Stomach (tissue), 19 donors: ENCODE measurements at places on chromosomes 2 and 18. TPM values are rescaled to one million over a fixed set of nuclear protein-coding genes. Genes with fewer than 3 reads are reported as not detected.

The MYO7B gene
- 155 TPM for total RNA-seq

The KCTD1 gene
- 7.1 TPM for total RNA-seq

The ERBB4 gene
- 0.45 TPM for total RNA-seq

The SCN9A gene
- total RNA-seq, result 15.8 TPM

The CFAP65 gene
- not detected for total RNA-seq

The SLC20A1 gene
- total RNA-seq, result 17.5 TPM

The LYG2 gene
- total RNA-seq, result not detected

The MC2R gene
- not detected for total RNA-seq

The TCF23 gene
- not detected for total RNA-seq

The FANCL gene
- total RNA-seq, result 75.0 TPM

The TFCP2L1 gene
- 154 TPM for total RNA-seq

The CD8B gene
- 2.2 TPM for total RNA-seq

DNA sequence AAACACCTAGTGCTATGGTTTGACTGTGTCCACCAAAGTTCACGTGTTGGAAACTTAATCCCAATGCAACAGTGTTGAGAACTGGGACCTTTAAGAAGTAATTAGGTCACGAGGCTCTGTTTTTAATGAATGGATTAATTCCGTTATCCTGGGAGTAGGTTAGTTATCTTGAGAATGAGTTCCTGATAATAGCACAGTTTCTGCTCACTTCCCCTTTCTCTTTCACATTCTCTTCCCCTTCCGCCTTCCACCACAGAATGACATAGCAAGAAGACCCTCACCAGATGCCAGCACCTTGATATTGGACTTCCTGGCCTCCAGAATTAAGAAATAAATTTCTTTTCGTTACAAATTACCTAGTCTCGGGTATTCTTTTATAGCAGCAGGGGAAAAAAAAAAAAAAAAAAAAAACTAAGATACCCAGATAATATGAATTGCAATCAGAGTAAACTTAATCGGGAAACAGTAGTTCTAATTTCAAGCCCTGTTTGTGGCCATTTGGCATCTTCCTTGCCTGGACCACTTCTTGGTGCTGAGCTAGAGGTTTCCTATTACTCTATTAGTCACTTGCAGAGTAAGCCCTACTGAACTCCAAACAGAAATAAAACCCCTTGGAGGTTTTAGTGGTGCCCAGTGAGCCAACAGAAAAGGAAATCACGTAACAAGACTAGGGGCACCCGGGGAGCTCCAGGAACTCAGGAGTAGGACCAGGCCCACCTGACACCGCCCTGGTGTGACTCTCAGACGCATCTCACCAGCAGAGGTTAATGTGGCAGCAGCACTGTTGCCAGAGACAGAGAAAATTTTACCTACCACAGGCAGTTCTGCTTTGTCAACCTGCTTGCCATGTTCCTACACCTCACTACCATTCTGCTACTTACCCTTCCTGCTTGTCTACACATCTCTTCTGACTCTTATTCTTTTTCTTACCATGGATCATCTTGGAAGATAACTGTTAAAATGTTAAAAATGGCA is 147.6 kb upstream of the CAB39 start:
- DNase-seq, result peak; percentile 6

DNA sequence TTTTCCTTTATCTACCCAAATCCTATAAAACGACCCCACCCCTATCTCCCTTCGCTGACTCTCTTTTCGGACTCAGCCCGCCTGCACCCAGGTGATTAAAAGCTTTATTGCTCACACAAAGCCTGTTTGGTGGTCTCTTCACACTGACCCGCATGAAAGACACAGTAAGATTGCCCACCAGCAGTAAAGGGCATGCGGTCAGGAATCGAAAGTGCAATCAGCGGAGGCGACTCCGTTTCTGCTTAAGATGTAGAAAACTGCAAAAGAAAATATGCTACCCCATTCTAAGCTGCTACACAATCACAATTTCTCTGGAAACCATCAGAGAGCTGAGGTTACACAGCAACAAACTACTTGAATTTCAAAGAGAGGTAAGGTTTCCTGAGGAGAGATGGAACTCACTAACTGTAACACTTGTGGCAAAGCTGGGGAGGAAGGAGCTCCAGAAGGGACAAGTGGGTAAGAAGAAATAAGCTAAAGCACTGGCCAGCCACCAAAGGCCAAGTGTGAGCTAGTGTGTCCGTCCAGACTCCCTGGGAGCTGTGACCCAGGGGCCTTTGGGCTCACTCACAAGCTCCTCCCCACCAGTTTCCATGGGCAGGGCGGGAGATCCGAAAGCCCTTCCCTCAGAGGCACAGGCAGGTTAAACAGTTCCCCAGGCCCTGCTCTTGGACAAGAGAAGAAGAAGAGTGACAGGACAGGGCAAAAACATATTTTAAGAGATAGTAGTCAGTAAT is 72.8 kb upstream of the TGFA start:
- DNase-seq, result no peak

DNA sequence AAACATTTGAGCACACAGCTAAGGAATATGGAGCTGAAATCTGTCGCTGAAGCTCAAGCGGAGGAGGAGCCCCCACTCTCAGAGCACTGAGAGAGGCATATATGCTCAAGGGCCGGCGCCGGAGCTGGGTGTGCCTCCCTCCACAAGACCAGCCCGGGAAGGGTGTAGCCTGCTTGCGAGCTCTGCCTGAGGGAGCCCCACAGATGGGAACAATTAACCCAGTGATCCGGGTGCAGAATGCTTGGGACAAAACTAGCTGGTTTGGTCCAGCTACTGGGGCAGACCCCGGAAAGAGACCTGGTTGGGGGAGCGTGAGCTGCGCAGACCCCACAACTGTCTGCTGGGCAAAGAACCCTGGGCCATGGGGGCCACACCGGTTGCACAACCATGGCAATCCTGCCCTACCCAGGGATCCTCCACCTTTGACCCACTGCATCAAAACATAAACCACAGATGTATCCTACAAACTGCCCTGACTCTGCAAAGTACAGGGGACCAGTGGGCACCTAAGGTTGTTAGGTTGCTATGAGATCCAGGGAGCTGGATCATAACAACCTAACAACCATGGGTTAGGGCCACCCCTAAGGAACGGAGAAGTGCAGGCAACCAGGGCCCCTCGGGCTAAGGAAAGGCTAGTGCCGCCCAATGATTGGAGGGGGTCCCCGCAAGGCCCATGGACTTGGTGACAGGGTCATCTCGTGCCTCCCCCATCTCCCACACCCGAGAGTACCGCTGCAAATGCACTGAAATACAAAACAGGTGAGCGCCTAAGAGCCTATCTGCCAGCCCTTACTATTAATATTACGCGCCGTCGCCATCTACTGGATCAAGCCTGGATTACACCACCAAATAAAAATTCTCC is 53.4 kb upstream of the SCN1A start:
- DNase-seq, result peak; percentile 70

GRCh38 chr2:40148334-40148733 is 303.6 kb downstream of the SLC8A1 start:
- DNase-seq, result no peak

- DNase-seq, result no peak
These were observed 801.4 kb downstream of the BCL11A start for GRCh38 chr2:59752071-59752470.

GRCh38 chr2:98346311-98347236 is at the start of gene CNGA3:
Gene CNGA3 (plus strand): TSS chr2:98346456. CDS start chr2:98369976, 23,520 bp downstream.
- DNase-seq, result no peak

GRCh38 chr2:69715964-69716363 is 26.0 kb upstream of the ANXA4 start:
- no peak for DNase-seq

GRCh38 chr18:3753106-3753505 is 303.1 kb downstream of the TGIF1 start:
- DNase-seq, result no peak

DNA sequence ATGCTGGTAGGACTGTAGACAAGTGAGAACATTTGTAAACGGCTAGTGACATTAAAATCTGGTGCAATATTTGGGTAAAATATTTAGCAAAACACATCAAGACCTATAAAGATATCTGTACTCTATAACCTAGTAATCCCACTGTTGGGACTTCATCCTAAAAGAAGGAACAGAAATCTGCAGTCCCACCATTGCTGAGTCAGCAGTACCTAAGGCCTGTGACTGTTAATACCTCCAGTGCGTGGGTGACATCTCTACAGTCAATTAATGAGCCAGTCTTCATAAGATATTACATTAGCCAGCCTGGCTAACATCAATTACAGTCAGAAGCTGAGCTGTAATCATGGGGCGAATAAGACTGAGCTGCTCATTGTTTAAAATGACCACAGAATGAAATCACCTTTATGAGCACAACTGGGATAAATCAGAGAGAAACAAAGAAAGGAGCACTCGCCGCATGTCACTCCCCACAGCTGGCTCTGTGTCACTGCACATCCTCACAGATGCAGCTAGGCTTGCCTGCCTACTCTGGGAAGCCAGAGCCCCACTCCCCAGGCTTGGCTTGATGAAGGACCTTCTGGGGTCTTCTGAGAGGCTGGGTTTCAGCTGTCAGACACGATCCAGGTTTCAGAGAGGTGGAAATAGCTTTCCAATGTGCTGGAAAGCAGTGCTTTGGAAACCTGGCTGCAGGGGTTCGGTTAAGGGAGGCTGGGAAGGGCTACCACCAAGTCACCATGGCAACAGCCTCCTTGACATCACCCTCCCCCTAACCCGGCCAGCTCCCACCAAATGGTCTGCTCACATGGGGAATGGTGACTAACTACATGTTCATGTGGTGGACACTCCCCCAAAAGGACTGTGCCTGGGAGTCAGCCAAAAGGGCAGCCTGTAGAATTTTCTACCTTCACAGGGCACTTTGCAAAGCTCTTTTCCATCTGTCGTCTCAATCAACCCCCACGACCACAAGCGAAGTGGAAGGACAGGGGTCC is 145.0 kb downstream of the ZBTB7C start:
- DNase-seq, result peak; percentile 8

DNA sequence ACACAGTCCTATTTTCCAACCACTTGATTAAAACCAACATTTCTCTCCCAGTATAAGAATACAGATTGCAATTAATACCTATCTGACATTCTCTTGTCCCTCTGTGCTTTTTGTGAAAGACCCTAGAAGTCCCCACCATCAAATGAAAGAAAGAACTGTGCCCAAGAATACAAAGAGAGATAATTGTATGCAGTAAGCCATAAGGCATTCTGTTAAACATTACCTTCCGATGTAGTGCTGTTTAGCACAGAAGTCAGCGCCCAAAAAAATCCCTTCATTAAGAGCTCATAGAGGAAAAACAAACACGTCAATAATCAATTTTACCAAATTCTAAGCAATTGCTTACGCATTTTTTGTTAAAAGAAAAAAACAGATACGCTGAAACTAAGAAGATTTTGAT is 41.1 kb downstream of the ZNF516 start:
- no peak for DNase-seq

- peak; percentile 34 for DNase-seq
These were observed 5.7 kb downstream of the EHD3 start for GRCh38 chr2:31239593-31240177.

GRCh38 chr2:63497576-63497975 is 90.7 kb downstream of the WDPCP start:
- no peak for DNase-seq

- no peak for DNase-seq
These were observed 4.5 kb downstream of the TEX261 start for GRCh38 chr2:70990216-70990615.

- no peak for DNase-seq
These were observed 141.1 kb downstream of the EIPR1 start for GRCh38 chr2:3236300-3237045.

DNA sequence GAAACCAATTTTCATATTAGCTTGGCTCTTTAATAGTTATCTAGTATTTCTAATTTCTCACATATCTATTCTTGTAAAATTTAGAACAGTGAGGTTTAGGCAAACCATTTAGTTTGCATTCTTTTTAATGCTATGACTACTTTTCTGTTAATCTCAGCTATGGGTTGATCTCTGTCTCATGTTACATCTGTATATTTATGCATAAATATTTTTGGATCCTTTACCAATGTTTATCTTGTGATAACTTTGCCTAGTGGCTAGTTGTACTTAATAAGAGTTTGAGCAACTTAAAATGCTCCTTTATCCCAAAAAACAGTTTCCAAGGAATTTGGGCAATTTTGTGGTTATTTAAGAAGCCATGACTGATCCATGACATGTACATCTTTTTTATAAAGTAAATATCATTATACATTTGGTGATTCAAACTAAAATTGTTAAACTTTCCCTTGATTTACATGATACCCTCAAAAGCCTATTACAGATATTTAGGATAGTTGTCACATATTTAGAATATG is 86.3 kb downstream of the R3HDM1 start:
- no peak for DNase-seq

GRCh38 chr2:231146665-231147064 is 21.8 kb upstream of the HTR2B start:
- no peak for DNase-seq

DNA sequence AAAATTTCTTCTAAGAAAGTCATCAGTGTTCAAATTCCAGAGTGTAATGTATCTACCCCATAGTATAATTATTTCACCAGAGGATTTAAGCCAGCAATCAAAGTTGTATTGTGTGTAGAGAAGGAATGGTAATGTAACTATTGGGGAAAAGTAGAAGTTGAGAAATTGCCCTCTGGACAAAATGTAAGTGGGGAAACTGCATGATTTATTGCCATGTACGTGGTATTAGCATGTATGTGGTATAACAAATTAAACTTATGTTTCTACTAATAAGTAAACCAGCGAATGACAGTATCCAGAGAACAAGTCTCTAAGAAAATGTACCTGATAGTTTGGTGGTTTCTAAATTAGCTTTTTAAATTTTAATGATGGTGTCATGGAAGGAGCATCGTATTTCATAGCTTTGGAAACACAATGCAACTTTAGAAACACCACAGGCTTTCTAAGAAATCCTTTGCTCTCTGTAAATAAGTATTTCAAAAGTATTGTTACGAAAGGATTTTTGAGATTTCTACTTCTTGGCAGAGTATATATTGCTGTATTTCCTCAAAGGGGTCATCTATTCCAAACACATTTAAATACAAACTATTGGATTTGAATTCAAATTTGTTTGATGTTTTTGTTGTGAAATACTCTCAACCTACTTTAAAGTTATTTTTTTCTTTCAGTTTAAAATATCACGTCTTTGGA is 1018.9 kb upstream of the ZEB2 start:
- DNase-seq, result no peak

- DNase-seq, result no peak
These were observed 1030.3 kb downstream of the TDRD15 start for GRCh38 chr2:22153931-22154613.

- no peak for DNase-seq
These were observed 951.6 kb upstream of the SLC39A10 start for GRCh38 chr2:194705398-194705797.
